ENCODE measurements at places on chromosomes 1 and 21.

GRCh38 chr1:3695326-3696217, 43.3 kb downstream of the TP73 start:
- peak; percentile 64 for DNase-seq

DNA sequence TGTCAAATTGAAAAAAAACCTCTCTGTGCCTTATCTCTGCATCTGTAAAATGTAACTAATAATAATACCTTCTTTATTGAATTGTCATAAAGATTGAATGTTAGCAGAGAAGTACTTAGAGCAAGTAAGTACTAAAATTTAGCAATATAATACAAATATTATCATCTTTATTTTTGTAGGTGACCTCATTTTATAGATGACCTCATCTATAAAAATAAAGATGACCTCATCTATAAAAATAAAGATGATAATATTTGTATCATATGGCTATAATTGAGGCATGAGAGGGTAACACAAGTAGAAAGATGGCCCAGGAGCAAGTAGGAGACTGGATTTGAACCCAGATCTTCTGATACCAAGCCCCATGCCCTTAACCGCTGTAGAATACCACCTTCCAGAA, 193.2 kb upstream of the FOXD3 start:
- DNase-seq: no peak

DNA sequence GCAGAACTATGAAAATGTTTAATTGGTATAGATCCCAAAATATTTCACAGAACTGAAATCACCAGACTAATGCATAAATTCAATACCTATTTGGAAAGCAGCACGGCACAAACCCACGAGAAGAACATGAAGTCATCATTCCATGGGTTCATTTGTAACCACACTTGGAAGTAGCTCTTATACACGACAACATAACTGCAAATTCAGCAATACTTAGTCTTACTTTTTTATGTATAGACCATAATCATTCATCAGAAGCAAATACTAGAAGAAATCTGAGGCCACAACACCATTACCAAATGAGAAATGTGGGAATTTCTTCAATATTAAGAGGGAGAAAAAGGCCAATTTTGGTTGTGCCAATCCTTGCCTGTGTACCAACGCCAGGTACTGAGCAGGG, 4.2 kb upstream of the UBE2G2 start:
- no peak for DNase-seq

DNA sequence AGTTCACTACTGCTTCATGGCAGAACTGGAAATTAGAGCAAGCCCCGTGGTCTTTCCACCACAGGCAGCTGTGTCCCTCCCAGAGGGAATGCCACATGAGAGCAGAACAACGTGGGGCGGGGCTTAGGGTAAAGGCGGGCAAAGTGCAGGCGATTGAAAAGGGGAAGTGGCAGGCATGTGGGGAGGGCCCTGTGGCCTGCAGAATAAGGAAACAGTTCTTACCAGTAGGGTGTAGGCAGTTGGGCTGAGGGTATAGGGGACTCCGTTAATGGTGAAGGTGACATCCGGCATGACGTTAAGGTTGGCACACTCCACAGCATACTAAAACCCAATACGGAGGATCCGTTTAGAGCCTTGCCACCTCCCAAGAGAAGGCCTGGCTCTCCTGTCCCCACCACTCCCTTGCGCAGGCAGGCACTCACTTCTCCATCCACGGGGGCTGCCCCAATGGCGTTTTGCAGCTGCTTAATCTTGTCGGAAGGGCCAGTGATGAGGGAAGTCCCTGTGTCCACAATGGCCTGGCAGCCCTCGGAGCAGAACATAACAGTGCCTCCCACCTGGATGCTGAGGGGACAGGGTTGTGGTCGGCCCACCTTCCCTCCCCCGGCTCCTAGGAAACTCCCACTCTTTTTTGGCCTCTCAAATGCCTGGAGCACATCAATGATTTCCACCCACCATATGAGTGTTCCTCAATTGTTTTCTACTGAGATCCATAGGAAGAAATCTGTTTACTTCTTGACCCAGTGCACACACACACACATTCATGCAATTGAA, 9.1 kb upstream of the RAB7B start:
- DNase-seq: peak; percentile 100

- no peak for DNase-seq
Observed at GRCh38 chr1:98420376-98421084, 241.0 kb upstream of the SNX7 start.

DNA sequence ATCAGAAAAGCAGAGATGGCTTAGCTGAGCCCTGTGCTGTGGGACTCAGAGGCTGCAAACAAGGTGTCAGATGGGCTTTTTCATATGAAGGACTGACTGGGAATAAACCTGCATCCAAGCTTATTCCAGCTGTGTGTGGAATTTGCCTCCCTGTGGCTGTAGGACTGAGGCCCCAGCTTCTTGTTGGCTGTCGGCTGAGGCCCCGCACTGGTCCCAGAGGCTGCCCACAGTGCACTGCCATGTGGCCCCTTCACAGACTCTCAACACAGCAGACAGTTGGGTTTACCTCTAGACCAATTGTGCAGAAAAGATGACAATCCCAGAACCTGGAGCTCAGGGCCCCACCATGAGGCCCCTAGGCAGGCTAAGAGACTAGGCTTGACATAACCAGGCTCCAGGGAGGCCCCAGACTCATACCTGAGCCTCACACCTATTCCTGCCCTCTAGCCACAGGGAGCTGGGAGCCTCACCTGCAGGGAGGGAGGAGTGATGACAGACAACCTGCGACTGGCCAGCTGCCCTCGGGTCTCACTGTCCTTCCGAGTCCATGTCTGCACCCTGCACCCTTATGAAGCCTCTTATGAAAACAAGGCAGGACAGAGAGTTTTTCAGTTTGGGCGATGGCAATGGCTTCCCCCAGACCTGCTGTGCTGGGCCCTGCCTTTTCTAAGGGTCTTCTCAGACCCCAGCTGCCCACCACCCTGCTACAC, 615.5 kb downstream of the NPHP4 start:
- no peak for DNase-seq

DNA sequence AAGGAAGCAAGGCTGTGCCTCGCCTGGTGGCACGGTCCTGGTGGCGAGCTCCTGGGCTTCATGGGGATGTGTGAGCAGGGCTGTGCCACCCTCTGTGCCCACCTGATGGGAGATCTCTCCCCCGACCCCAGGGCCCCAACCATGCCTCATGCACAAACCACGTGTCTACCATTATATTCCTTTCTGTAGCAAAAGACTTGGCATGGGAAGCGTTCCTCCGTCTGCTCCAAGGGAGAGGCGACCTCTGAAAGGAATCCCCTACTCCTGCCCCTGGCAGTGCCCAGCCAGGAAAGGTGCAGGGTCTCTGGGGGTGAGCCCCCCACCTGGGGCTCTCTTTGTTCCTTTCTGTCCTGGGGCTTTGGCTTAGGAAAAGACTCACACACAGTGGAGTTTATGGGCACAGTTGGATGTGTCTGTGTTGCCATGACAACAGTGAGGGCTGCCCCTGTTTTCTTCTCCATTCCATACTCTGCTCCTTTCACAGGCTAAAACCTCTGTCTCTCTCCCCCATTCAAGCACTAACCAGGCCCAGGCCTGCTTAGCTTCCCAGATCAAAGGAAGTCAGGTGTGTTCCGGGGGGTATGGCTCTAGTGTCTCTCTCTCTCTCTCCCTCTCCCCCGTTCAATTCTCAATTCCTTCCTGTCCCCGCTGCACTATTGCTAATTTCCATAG, 21.4 kb upstream of the LRRN2 start:
- DNase-seq: peak; percentile 15

- DNase-seq: no peak
Observed at GRCh38 chr1:71956613-71957285, 325.6 kb downstream of the NEGR1 start.

DNA sequence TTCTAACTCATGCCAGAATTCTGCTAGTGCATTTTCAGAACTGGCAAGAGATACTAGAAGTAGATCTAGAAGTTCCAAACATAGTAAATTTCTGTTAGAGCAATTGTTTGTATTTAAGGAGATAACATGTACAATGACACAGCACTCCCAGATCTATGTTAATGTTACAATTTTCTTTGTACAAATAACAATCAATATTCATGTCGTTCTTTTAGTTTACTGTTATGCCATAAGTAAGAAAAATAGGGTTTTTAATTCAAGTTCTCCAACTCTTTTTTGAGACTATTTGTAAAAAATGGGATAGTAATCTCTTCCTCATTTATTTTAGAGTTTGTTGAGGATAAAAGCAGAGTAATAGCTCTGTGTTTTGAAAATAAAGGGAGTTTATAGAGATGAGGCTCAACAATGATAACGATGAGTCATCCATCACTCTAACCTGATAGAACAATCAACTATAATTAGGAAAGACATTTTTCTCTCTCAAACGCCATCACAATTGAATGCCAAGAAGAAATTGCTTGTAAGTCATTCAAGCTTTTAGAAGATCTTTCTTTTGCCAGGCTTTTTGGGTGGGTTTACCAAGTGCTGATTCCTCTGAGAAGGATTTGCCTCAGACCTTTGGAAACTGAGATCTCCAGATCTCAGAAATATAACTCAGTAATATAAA, 638 bp downstream of the CD84 start:
- DNase-seq: no peak

GRCh38 chr1:90550626-90551406, 166.3 kb downstream of the BARHL2 start:
- no peak for DNase-seq

GRCh38 chr1:87122243-87122642, 206.4 kb upstream of the LMO4 start:
- DNase-seq: no peak

DNA sequence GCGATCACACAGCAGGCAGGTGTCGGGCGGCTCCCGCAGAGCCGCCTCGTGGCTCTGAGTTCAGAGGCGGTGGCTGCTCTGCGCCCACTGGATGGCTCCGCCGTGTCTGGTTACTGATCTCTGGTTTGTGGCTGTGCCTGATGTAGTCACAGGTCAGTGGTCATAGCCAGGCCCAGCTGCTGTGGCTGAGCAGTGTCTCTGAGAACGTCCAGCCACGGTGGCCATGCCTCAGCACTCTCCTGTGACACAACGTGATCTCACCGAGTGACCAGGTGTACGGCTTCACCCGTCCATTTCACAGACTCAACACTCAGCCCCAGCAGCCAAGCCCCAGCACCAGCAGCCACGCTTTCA, 61.2 kb downstream of the KCNN3 start:
- no peak for DNase-seq

GRCh38 chr1:42646056-42646455, 12.2 kb upstream of the PPIH start:
- DNase-seq: no peak

DNA sequence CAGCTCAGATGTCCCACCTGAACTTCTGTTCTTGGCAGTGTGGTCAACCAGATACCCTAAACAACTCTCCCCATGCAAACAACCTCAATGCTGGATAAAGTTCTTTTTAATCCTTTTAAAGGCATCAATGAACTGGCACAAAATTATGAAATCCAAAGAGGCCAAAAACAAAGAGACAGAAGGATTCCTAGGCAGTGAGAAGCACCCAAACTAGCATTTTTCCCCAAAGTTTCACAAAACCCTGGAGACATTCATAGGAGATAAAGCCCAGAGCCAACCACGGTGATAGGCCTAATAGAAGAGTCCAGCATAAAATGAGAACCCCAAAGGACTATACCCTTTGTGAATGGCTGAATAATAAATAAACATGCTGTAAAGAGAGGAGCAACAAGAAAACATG, 50.7 kb downstream of the MATN1 start:
- DNase-seq: no peak

- no peak for DNase-seq
Observed at GRCh38 chr21:42619166-42619565, 34.3 kb upstream of the PDE9A start.

DNA sequence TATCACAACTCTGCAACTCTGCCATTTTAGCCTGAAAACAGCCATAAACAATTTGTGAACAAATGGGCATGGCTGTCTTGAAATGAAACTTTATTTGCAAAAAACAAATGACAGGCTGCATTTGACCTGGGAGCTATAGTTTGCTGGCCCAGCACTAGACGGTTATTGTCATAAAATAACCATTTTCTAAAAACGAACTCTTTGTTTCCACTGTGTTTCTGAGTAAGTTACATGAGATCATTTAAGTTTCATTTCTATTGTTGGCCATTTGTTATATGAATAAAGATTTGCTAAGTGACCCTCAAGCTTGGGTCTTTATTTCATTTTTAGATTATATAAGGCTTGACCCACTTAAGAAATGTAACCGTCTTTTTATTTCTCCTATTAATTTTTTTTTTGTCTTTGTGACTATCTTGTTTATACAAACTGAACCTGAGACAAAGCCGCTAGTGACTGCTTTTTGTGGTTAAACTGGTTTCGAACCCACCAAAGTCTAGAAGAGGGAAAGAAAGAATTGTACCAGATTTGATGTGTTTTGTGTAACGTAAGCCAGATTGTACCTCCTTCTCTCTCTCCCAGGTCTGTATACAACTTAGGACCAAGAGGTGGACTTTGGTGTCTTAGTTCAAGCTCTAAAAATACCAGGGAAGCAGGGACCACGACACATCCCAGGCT, 12.9 kb upstream of the KCNJ15 start:
- DNase-seq: no peak

DNA sequence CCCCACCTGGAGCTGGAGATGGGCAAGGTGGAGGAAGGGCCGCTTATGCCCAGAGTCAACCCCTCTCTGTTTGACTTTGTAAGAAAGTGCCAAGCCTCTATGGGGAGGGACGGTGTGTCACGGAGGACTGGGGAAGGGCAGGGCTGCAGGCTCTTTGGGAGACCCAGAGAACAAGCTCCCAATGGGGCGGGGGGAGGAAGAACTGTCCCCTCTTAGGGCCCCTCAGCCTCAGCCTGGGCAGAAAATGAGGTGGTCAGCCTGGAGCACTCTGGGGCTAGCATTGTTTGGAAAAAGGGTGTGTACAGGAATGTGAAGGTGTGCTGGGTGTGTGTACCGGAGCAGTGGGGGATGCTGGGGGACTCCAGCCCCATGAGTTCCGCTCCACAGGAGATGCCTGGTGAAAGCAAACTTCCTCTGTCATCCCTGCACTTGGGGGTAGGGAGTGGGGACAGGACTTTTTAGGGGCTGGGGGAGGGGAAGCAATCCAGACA, 1.2 kb upstream of the INAVA start:
- DNase-seq: no peak

- DNase-seq: no peak
Observed at GRCh38 chr21:25002676-25003075, 604.6 kb downstream of the MRPL39 start.

DNA sequence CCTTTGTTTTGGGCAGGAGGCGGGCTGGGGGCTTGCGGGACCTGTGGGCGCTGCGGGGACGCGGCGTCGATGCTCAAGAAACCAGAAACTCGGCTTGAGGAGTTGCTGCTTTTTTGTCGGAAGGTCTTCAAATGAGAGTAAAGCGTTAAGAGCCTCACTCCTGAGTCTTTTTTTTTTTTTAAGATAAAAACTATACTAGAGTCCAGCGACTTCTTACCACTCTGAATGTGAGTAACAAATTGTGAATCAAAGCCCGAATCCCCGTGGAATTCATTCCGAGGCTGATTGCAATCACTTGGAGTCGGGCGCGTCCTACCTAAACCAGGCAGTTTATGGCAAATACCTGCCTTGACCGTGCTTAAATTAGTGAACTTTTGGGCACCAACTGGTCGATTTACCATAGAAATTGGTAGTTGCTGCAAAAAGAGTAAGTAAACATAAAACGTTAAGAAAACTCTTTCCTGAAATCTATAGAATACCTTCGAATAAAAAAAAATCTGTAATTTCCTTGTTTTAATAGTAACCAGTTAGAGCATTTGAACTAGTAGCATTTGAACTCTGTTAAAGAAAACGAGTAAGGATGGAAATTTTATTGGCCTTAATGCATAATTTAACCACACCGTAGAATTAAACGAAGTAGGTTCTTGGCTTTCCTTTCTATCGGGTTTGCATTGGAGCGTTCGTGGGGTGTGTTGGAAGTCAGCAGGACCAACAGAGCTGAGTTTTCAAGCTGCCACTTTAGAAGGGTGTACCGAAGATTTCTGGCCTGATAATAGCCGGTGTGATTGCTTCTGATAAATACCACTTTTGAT, 769 bp downstream of the GPSM2 start:
- DNase-seq: peak; percentile 53

GRCh38 chr1:48695161-48695560, 81.5 kb downstream of the BEND5 start:
- no peak for DNase-seq
